GM23338 (cell line): ENCODE measurements at places on chromosomes 4 and X. TPM values are rescaled to one million over a fixed set of nuclear protein-coding genes. Genes with fewer than 3 reads are reported as not detected.

Gene IGSF1
- 17.6 and 19.5 TPM in 2 replicates for total RNA-seq

Gene LRIT3
- 0.14 and 0.43 TPM in 2 replicates for total RNA-seq

Gene TEX13A
- total RNA-seq = 0.14 TPM in 1 of 2 replicates, not detected in the other

GRCh38 chr4:2350982-2351381 lies 67.5 kb downstream of the ZFYVE28 start:
- H3K4me3 ChIP-seq = no peak overlapping the region
- no peaks in the 10 kb centered on the region for H3K36me3 ChIP-seq
- no peak overlapping the region for H3K27ac ChIP-seq
- H3K4me1 ChIP-seq = no peaks in the 10 kb centered on the region
- no peak for DNase-seq

GRCh38 chr4:22661443-22661842 lies 31.3 kb upstream of the GBA3 start:
- H3K27me3 ChIP-seq = no peaks in the 10 kb centered on the region
- DNase-seq = no peak
- H3K36me3 ChIP-seq = no peaks in the 10 kb centered on the region
- H3K27ac ChIP-seq = no peak overlapping the region
- no peak overlapping the region for H3K4me3 ChIP-seq
- no peaks in the 10 kb centered on the region for H3K4me1 ChIP-seq

- H3K4me3 ChIP-seq = no peak overlapping the region
- no peak overlapping the region for H3K27ac ChIP-seq
- no peak for DNase-seq
- H3K4me1 ChIP-seq = peaks cover 14% of the 10 kb centered on the region
- no peaks in the 10 kb centered on the region for H3K36me3 ChIP-seq
Measured at GRCh38 chrX:131302701-131303100, 13.6 kb upstream of the IGSF1 start.

DNA sequence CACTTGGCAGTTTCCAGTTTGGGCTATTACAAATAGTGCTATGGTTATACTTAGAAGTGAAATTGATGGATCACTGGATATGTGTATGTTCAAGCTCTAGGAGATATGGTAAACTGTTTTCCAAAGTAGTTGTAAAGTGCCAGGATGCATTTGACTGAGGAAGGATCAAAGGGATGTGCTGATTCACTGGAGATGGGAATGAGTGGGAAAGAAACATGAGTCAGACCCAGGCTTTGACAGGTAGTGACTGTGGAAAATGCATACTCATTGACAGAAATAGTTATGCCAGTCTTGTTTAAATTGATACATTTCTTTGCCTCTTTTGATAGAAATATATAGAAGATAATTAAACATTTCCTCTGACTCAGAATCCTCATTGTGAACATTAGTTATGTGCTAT lies 77.9 kb downstream of the CEP135 start:
- peaks cover 12% of the 10 kb centered on the region; the same call in 1 of the 2 replicates for H3K36me3 ChIP-seq
- no peak overlapping the region for H3K4me3 ChIP-seq
- H3K27ac ChIP-seq = no peak overlapping the region
- no peak for DNase-seq
- no peaks in the 10 kb centered on the region for H3K4me1 ChIP-seq

GRCh38 chr4:24765376-24765988 lies 29.9 kb upstream of the SOD3 start:
- no peak overlapping the region for H3K4me3 ChIP-seq
- H3K27ac ChIP-seq = no peak overlapping the region
- no peaks in the 10 kb centered on the region for H3K36me3 ChIP-seq
- no peak for DNase-seq

DNA sequence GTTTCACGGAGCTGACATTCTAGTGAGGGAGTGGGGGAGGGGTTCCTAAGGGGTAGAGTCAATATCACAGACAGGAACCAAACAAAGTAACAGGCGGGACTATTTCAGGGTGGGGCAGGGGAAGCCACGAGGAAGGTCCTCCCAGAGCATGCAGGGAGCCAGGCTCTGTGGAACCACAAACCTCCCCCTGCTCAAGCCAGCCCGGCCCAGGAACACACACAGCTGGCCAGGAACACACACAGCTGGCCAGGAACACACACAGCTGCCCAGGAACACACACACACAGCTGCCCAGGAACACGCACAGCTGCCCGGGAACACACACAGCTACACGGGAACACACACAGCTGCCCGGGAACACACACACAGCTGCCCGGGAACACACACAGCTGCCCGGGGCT lies 24.8 kb downstream of the EVC2 start:
- H3K36me3 ChIP-seq = peaks cover 5% of the 10 kb centered on the region
- H3K4me3 ChIP-seq = no peak overlapping the region
- H3K27ac ChIP-seq = no peak overlapping the region
- no peaks in the 10 kb centered on the region for H3K27me3 ChIP-seq
- DNase-seq = no peak

DNA sequence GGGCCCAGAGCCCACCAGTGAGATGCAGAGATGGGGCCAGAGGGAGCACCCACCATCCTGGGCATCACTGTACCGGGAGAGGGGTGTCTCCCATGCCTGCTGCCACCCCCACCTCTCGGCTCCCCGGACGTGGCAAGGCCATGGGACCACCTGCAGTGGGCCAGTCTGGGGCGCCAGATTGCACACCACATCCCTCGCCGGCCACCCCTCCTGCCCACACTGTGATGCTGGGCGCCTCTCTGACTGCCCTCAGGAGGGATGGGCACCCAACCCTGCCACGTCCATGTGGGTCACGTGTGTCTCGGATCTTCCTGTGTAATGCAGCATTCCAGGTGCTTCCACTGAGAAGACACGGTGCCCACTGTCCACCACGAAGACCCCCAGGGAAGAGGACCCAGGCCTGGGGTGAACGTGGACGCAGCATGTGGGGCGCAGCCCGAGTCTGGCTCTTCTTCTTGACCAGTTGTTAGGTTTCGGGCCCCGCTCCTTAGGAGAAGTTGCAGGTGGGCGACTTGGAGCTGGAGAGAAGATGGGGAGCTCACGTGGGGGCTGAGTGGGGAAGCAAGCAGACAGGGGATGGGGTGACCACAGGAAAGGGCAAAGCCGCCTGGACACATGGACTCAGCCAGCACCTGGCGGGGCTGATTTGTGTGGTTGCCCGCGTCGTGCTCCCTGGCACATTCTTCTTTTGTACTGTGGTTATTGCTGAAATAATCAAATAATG lies 47.7 kb downstream of the ZFYVE28 start:
- no peak overlapping the region for H3K4me3 ChIP-seq
- no peaks in the 10 kb centered on the region for H3K4me1 ChIP-seq
- H3K36me3 ChIP-seq = no peaks in the 10 kb centered on the region
- no peak overlapping the region for H3K27ac ChIP-seq
- H3K27me3 ChIP-seq = no peaks in the 10 kb centered on the region

- H3K27me3 ChIP-seq = no peaks in the 10 kb centered on the region
- H3K4me3 ChIP-seq = no peak overlapping the region
- H3K36me3 ChIP-seq = no peaks in the 10 kb centered on the region
- no peak overlapping the region for H3K27ac ChIP-seq
Measured at GRCh38 chr4:76680952-76681351, 217.0 kb downstream of the SOWAHB start.
